Ovary (tissue), 10 donors: ENCODE measurements at places on chromosomes 6 and 20. TPM values are rescaled to one million over a fixed set of nuclear protein-coding genes. Genes with fewer than 3 reads are reported as not detected.

The RSPO3 gene
- total RNA-seq = 0.12 TPM

- no peak for DNase-seq
Observed at GRCh38 chr6:84546427-84546914, 217.9 kb downstream of the TBX18 start.

The ETV7 gene
- total RNA-seq = 3.5 TPM

The RAET1E gene
- total RNA-seq = not detected
